ENCODE measurements at places on chromosomes 16 and 17.

- DNase-seq: no peak
Measured at GRCh38 chr17:66950325-66950724, 14.2 kb upstream of the CACNG4 start.

GRCh38 chr17:3818786-3819185 is 17.8 kb upstream of the ITGAE start:
- DNase-seq: peak; percentile 25

DNA sequence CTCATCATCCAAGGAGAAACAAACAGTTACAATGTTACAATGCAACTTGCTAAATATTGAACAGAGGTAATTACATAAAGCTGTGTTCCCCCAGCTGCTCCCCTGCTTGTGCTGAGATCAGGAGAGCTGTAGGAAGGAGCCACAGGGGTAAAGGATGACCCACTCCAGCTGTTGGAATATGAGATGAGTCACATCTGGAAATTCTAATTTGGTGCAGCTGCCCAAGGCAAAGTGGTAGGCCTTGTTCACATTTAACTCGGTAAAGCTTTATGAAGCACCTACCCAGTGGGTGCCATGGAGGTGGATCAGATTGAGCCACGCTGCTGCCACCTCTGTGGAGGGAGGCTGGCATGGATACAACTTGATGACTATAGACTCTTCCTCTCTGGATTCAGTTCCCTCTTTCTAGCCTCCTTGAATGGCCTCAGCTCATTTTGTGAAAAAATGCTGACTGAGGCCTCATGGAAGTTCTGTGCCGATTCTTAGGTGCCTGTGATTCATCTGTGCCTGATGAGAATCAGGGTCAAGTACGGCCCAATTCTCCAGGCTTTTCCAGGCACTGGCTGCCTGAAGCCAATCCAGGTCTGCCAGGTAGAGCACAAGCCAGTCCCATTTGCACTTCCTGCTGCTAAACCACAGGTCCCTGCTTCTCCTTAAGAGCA is 7.4 kb downstream of the ZNF689 start:
- peak; percentile 29 for DNase-seq

DNA sequence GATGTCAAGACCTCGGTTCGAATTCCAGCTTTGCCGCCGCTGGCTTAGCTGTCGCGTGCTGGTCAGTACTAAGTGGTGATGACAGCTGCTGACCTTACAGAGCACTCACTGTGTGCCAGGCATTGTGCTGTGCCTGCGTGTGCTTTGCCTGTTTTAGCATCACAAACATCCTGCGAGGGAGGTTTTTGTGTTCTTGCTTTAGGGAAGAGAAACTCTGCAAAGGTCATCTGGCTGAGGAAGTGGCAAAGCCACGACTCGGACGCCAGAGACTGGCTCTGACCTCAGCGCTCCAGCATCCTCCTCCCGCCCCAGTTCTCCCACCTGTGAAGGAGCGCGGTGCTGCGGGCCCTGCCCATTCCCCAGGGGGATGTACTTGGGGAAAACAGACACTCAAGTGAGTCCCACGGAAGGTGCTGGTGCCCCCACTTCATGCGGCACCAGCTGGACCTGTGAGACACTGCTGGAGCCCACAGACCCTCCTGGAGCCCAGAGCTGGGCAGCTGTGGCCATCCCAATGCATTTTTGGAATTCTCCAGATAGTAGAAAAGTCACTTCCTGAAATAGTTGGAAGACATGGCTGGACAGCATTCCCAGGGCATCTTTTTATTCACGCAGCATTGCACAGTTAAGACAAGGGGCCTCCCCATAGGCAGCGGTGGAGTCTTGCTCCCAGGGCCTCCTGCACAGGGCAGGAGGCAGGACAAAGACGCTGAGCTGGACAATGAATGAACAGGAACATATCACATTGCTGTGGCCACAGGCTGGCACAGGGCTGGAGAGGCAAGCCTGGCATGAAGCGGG is 20.0 kb upstream of the HERPUD1 start:
- DNase-seq: peak; percentile 40

DNA sequence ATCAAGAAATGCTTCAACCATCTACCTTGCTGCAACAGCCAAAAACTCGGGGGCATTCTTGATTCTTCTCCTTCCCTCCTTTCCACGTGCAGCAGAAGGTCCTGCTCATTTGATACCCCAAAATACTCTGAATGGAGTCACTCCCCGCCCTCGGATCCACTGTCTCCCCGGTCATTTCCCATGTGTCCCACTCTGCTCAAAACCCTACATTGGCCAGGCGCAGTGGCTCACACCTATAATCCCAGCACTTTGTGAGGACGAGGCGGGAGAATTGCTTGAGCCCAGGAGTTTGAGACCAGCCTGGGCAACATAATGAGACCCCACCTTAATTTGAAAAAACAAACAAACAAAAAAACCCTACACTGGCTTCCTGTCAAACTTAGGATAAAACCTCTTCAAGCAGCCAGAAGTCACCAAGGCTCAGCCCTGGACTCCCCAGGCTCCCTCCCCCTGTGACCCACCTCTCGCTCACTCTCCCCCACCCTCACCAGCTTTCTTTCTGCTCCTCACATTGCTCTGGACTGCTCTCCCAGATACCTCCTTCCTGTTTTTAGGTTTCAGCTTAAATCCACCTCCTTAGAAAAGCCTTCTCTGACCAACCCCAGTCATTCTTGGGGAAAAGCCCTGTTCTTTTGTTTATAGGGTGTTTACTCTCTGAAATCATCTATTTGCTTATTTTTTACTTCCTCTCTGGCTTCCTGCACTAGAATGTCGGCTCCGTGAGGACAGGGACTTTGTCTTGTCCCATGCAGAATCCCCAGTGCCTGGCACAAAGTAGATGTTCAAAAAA is 2.8 kb downstream of the SLC13A2 start:
- DNase-seq: no peak

- DNase-seq: peak; percentile 86
Measured at GRCh38 chr17:7258731-7259554, 3.3 kb downstream of the CLDN7 start.

DNA sequence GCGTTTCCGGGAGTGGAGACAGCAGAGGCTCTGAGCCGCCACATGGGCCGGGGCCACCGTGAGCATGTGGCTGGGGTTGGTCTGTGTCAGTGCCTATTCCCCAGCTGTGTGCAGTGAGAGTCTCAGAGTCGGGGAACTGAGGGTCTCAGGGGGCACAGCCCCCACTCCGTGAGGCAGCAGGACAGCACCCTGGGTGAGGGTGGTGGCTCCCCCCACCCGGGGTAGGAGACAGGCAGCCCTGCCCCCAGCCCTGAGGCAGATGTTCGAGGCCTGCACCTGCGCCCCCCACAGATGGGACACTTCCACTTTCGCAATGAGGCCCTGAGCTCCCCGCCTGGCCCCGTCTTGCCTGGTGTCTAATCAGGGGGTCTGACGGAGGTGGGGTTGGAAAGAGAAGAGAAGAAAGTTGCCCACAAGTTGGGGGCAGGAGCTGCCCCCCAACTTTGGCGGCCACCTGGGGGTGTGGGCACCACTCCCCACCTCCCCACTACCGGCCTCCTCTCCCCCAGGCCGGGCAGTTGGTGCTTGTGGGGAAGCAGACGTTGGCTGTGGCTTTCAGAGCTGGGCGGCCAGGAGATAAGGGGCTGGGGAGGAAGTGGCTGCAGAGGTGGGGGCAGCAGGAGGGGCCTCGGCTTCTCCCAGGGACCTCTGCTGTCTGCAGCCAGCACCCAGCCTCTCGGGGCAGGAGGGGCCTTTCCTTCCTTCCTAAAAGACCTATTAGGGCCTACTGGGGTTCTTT is 1.8 kb upstream of the CBFA2T3 start:
- DNase-seq: no peak

DNA sequence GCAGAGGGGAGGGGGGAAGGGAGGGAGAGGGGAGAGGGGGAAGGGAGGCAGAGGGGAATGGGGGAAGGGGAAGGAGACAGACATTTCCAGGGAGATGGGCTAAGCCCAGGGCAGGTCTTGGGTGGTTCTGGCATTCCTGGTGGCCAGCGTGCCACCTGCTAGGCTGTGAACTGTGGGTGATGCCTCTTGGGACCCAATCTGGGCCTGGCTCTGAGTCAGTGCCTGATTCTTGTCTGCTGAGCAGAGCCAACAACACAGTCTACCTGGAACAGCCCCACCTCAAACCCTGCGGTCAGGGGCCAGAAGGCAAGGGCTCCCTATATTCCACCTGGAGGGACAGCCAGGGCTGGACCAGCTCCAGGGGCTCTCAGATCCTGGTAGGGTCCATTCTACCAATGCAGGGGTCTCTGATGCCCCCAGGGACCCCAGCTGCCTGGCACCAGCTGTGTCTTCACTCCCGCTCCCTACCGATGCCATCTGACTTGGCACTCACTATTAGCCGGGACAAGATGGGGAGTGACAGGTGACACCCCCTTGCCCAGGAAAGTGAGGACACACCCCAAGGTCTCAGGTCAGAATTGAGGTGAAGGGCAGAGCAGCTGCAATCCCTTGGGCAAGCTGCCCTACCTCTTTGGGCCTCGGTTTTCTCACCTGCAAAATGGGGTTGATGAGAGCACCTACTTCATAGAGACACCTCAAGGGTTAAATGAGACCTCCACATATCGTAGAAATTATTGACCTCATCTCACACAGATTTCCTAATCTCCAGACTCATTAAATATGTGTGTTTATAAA is 87.2 kb downstream of the LITAF start:
- peak; percentile 15 for DNase-seq

DNA sequence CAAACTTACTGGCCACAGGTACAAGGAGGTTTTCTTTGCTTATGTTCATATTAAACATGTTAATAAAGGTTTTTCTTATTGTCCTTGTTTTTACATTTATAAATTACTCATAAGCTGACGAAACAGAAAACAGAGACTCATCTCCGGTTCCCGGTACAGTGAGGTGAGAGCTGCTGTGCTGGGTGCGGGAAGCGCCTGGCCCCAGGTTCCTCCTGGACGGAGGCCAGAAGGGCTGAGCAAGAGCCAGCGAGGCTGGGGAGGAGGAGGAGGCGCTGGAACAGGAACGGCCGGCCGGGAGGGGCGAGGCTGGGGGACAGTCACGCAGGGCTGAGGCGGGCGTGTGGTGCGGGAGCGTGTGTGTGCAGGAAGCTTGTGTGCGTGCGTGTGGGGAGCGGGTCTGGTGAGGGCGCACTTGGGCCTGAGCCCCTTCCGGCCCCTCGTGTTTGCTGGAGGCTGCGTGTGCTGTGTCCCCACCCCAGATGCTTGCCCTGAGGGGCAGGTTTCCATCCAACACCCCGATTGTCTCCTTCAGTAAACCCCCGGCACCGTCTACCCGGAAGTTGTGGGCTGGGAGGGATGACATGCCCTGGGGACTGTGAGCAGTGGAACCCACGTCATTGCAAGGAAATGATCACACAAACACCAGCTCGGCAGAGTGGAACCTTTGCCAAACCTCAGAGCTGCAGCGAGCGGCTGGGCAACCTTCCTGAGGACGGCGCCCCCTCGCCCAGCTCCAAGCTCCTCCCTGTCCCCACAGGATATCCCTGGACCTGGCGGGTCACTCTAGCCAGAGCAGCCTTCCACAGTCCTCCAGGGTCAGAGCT is 19.5 kb downstream of the CD7 start:
- DNase-seq: peak; percentile 91

GRCh38 chr16:56289862-56290261 is 98.6 kb downstream of the GNAO1 start:
- DNase-seq: no peak

- DNase-seq: no peak
Measured at GRCh38 chr16:22004341-22004740, 3.4 kb upstream of the PDZD9 start.

GRCh38 chr16:10982465-10983150 is 38.2 kb downstream of the CLEC16A start:
- no peak for DNase-seq

- DNase-seq: no peak
Measured at GRCh38 chr16:70800311-70800710, 647 bp downstream of the VAC14 start.

DNA sequence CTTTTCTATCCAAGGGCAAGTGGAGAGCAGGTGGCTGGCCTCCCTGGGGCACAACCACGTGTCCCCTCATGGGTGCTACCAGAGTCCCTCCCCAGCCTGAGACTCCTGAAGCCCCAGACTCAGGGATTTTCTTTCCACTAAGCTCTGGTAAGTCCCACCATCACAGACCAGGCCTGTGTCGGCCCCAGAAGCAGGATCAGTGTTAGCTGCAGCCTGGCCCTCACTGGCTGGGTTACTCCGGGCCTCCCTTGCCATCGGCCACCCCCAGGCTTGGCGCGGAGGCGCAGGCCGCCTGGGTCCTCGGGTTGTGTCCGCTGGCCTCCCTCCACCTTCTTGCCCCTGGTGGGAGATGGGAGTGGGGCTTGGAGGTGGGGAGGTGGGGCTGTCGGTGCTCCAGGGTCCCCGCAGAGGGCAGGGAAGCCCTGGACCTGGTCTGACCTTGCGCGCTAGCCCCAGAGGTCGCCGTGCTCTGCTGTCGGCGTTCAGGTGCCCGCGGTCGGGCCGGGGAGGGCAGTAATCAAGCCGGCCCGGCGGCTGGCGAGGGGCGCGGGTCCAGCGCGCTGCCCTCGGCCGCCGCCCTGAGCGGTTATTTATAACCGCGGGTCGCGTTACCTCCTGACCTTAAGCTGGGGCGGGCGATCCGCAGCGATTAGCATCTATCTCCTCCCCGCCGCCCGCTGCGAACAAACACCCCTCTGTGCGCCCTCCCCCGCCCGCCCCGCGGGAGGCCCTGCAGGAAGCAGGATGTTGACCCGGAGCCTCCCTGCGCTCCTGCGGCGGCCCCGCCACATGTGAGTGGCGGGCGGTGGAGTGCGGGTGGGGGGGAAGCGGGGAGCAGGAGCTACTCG is 78.1 kb upstream of the TOB1 start:
- DNase-seq: no peak

All from renal cortical epithelial cell (primary cell).